ENCODE measurements at places on chromosomes 13 and 19. TPM values are rescaled to one million over a fixed set of nuclear protein-coding genes. Genes with fewer than 3 reads are reported as not detected.
A peak's percentile ranks its signal among the peaks of the same experiment; 100 is the strongest.

GRCh38 chr13:61029064-61029463, 386.6 kb downstream of the PCDH20 start:
- no peak for DNase-seq

GRCh38 chr13:99439048-99439447, 62.2 kb upstream of the TM9SF2 start:
- no peak for DNase-seq

DNA sequence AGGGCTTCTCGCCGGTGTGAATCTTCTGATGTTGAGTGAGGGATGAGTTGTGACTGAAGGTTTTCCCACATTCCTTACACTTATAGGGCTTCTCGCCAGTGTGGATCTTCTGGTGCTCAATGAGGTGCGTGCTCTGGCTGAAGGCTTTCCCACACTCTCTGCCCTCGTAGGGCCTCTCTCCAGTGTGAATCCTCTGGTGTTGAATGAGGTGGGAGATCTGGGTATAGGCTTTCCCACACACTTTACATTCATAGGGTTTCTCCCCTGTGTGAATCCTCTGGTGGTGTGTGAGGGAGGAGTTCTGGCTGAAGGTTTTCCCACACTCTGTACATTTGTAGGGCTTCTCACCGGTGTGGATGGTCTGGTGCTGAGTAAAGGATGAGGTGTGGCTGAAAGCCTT, 33.2 kb downstream of the ZNF473 start:
- no peak for DNase-seq

- DNase-seq: no peak
Measured at GRCh38 chr13:62525652-62526051, 1110.0 kb upstream of the PCDH20 start.

GRCh38 chr19:35264268-35265125, 4.3 kb upstream of the USF2 start:
- DNase-seq: no peak

DNA sequence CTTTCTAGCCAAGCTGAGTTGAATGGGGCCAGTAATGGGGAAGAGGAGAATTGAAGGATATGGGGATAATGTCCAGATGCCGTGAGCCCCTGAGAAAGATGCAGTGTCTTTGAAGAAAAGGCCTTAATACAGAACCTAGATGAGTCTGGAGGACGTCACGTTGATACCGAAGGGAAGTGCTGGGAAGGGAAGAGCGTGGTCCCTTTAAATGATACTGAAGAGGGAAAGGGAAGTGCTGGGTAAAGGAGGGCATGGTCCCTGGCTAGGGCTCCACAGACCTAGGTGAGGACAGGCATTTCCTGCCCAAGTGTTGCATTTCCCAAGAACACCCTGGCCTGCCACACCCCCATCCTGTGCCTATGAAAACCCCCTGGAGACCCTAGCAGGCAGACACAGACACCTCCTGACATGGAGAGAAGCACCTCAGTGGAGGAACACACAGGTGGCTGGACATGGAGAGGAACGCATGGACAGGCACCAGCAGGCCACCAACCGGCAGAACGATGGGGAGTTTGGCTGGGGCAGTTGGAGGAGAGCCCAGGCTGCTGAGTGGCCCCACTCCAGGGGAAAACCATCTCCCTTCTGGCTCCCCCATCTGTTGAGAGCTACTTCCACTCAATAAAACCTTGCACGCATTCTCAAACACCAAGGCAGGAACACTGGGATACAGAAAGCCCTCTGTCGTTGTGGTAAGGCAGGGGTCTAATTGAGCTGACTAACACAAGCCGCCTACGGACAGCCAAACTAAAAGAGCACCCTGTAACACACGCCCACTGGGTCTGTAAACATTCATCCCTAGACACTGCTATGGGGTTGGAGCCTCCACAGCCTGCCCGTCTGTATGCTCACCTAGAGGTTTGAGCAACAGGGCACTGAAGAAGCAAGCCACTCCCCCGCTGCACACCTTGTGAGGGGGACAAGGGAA, 34.9 kb upstream of the POMP start:
- DNase-seq: peak; percentile 5

The SBK2 gene
- total RNA-seq: not detected

All from mammary epithelial cell (primary cell).